Left hindlimb (tissue), 1 donor: ENCODE measurements at places on chromosomes 6 and 20.

DNA sequence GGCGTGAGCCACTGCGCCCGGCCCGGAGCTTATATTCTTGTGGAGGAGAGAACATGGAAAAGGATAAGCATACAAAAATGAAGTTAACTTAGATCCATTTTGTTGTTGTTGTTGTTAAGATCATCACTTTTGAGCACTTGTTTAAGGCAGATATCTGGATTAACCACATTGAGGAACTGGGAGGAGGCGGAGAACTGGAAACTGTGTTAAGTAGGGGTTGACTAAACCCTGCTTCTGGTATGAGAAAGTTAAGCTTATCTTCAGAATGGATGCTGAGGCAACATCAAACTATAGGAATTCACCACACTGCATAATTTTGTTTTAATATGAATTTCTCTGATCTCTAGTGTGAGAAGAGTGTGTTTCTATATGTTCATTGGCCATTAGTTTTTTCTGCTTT, 57.6 kb downstream of the GCNT2 start:
- no peak for DNase-seq

GRCh38 chr20:12838261-12838866, 170.4 kb upstream of the SPTLC3 start:
- DNase-seq, result no peak

DNA sequence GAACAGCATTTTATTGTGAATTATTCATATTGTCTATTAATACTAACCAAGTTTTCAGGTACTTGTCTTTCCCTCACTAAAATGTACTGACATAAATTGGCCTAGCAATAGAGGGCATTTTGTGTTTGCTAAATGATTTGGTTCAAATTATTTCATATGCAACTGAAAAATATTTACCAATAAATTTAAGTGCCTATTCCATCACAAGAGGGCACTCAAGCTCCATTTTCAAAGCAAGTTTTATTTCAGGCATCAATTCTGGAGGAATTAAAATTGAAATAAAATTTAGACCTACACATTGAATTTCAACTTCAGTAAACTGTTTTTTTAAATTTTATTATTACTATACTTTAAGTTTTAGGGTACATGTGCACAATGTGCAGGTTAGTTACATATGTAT, 114.3 kb upstream of the SYNCRIP start:
- DNase-seq, result no peak

- no peak for DNase-seq
Measured at GRCh38 chr20:56483970-56484369, 15.5 kb downstream of the RTF2 start.

DNA sequence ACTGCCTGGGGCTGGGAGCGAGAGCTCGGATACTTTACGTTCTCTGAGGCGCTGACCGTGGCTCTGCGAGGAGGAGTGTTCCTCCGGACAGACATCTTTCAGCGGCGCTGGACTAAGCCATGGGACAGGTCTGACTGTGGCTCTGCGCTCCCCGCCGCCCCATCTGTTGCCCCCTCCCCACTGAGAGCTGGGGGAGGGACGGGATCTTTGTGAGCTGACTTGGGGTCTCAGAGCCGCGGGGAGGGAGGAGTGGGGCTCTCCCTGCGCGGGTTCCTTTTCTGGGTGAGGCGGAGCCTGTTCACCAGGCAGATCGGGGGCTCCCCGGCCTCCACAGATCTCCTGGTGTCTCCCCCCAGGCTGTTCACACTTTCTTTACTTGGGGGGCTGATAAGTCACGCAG, 11.3 kb upstream of the GATA5 start:
- no peak for DNase-seq

- no peak for DNase-seq
Measured at GRCh38 chr20:32777177-32777956, 15.2 kb downstream of the DNMT3B start.

DNA sequence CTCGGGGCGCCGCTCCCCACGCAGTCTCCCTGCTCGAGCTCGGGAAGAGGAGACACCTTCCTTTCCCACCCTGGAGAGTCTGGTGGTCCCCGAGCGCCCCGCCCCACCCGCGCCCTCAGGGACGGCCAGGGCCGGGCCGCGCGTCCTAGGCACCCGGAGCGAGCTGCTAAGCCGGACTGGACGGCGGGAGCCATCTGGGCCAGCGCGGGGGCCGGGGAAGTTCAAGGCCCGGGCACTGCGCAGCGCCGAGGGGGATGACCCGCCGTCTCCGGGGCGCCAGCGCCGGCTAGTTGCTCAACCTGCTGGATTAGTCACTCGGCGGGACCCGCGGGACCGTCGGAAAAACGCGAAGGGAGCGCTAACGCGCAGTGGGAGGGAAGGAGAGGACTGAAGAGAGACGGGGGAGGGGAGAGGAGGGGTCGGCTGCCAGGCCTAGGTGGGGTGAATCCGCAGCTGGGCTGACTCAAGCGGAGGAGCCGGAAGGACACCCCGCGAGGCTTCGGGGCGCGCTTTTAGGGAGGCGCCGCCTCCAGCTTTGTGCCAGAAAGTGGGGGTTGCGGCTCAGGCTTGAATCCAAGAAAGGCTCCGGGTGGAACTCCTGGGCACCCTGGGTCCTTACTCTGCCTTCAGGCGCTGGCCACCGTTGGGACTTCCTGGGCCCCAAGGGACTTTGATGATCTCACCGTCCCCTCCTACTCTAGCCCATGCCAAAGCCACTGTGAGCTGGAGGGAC, 75.7 kb upstream of the FOXP4 start:
- no peak for DNase-seq

DNA sequence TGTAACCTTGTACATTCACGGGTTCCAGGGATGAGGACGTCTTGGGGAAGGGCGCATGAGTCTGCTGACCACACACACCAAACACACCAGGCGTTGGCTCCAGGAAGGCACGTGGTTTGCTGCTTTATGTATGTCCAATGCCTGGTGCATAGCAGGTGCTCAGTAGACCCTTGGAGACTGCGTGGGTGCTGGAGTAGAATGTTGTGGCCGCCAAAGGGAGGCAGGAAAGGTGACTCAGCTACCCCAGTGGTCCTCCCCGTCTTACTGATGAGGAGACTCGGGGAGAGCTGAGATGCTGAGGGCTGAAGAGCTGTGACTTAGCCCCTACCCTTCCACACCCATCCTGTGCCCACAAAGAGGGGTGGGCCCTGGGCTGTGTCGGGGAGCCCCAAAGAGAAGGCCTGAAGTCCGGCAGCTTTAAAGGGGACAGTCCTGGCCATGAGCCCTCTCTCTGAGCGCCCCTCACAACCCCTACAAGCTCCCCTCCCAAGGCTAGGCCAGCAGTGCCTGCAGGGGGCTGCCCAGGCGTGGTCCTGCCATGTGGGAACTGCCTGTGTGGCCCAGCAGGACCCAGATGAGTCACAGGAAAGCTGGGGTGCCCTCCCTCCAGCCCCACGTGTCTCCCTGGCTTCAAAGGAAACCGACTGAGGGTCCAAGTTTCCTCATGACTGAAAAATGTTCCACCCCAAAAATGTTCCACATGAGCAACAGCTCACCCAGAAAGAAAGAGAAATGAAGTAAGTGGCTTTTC, 28.0 kb upstream of the PTGIS start:
- DNase-seq, result no peak

GRCh38 chr6:33731751-33732282, 14.9 kb downstream of the IP6K3 start:
- DNase-seq, result no peak

- no peak for DNase-seq
Measured at GRCh38 chr6:158018851-158019361, 37.2 kb downstream of the SYNJ2 start.

DNA sequence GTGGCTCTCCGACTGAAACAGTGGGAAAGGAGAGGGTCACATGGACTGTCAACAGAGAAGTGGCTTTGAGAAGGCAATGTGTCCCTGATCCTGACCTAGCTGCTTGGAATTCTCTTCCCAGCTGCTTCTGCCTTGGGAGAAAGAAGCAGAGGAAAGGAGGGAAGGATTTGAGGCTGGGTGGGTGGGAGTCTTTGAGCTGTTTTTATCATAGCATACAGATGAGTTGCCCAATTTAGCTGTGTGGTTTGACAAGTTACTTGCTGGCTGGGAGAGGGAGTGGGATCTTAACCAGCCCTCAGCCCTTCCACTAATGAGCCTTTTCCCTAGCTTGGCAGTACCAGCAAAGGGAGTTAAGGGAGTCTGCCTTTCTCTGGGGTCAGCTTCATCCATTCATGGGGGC, 51.1 kb upstream of the MYL9 start:
- no peak for DNase-seq

DNA sequence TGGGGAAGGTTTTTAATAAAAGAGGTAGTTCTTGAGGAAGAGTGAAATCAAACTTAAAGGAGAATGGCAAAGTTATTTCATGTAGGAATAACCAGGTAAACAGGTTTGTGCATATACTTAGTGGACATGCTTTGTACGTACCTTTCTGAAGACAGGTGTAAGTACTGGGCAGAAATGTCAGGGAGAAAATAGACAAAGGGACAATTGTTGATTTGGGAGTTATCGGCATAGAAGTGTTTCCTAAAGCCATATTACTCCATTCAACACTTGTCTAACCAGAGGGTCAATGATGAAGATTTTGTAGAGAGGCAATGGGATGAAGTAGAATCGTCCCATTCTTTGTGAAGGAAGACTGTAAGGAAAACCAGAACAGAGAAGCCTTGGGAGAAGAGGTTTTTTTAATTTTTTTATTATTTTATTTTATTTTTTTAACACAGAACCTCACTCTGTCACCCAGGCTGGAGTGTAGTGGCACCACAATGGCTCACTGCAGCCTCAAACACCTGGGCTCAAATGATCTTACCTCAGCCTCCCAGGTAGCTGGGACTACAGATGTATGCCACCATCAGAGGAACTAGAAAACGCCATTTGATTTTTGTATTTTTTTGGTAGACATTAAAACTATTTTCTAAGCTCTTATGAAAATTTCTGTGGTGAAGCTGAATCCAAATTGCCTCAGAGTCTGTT, 18.0 kb downstream of the SMAP1 start:
- DNase-seq, result no peak

DNA sequence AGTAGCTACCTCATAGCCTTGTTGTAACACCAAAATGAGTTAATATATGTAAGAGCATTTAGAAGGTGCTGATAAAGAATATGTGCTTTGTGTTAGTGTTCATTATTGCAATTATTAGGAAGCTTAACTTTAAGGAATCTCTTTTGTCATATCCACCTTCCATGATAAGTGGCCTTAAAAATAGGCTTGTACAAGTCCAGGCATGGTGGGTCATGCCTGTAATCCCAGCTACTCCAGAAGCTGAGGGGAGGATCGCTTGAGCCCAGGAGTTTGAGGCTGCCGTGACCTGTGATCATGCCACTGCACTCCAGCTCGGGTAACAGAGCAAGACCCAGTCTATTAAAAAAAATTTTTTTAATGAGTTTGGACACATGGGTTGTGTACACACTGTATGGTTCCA, 285.5 kb downstream of the ZFAND3 start:
- no peak for DNase-seq

- DNase-seq, result no peak
Measured at GRCh38 chr6:10465629-10466499, 51.0 kb upstream of the TFAP2A start.

DNA sequence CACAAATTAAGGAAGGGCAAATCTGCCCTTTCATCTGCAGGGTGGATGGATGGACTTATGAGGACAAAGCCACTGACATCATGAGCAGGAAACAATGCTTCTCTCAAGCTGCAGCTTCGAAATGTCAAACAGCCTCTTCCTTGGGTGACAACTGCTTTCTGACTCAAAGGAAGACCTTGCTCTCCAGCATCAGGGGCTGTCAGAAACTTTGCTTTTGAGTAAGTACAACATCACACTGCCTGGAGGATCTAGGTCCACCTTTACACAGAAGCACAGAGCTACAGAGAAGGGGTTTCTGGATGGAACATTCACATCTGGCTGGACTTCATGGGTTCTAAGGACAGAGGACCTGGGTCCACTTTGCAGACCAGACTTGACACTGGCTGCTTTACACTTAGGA, 5.9 kb downstream of the CST1 start:
- DNase-seq, result no peak

- DNase-seq, result no peak
Measured at GRCh38 chr20:19099596-19100545, 112.6 kb upstream of the SLC24A3 start.

- DNase-seq, result no peak
Measured at GRCh38 chr6:35087361-35088280, 53.5 kb downstream of the TCP11 start.

DNA sequence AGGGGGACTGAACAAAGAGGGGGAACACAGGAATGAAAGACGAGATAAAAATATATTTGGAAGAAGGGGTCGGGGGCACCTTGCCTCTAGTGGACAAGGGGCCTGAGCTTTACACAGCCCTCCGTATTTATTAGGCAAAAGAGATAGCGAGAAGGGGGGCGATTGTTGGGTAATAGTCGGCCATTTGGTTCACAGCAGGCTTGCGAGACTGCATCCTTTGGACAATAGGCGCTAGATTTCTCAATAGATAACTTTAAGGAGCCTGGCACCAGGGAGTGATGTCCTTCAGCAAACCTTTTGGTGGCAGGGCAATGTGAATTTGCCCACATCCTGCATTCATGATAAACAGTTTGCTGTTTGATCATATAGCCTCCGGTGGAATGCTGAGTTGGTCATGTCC, 3.0 kb upstream of the NANP start:
- DNase-seq, result no peak

DNA sequence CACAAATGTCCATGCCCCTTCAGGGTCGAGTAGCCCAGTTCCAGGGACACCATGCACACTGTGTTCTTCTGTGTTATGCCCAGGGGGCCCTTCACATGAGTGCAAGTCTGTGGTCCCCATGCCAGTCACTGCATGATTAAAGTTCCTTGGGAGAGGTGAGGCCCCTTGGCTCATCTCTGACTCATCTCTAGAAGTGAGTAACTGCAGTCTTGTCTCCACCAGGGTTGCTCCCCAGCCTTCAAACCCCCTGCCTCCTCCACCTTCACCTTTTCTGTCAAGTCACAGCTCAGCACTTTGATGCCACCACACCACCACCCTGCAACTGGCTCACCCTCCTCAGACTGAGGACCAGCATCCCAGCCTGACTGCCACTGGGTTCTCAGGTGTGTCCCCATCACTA, 161.7 kb downstream of the UNC5CL start:
- DNase-seq, result no peak

GRCh38 chr6:125728739-125729138, 20.7 kb upstream of the HEY2 start:
- DNase-seq, result no peak

DNA sequence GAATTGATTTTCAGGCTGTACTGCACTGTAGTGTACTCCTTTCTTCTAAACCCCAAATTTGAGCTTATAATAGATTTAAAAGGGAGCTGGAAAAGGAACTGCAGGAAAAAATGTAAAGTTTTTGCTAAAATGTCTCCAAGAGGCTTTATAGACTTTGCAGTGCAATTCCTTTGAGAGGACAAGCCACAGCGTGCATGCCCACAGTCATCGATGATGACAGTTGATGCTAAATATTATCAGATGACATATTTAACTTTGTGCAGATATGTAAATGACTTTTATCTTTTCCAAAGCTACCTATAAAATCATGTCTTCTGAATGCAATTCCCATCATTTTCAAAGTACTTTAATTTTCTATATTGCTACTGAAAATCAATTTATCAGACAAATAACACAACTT, 24.3 kb upstream of the HDGFL1 start:
- DNase-seq, result no peak

- DNase-seq, result no peak
Measured at GRCh38 chr6:148530394-148530953, 187.8 kb downstream of the SASH1 start.
